ENCODE measurements at places on chromosomes 6 and 20.

DNA sequence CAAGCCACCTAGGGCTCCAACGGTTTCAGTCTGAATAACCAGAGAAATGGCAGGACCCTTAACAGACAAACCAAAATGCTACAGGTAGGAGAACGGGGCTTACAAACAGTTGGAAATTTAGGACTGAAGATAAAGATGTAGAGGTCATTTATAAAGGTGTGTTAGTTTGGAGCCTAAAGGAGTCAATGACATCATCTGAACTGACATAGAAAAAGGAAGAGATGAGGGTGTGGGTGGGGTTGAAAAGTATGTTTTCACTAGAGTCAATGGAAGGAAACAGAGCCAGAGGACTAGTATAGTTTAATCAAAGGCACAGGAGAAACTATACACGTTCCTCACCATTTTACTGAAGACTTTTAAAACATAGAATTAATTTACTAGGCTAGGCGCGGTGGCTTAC is 71.0 kb upstream of the FOXO3 start:
- DNase-seq, result no peak

DNA sequence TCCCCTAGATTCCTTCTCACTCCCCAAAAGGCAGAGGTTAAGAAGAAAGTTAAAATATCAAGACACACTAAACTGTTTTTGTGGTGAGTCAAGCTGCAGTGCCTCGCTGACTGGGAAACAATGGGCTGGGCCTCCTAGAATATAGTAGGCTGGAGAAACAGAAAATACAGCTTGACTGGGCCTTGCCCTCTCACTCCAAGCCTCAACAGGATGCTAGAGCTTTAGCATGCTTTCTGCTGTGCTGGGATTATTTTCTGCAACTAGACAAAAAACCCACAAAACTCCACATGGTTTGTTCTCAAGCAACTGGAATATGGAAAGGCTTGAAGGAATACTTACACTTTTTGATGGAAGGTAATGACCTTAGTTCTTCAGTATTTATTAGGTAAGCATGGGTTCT is 27.9 kb downstream of the FOXO3 start:
- DNase-seq, result no peak

DNA sequence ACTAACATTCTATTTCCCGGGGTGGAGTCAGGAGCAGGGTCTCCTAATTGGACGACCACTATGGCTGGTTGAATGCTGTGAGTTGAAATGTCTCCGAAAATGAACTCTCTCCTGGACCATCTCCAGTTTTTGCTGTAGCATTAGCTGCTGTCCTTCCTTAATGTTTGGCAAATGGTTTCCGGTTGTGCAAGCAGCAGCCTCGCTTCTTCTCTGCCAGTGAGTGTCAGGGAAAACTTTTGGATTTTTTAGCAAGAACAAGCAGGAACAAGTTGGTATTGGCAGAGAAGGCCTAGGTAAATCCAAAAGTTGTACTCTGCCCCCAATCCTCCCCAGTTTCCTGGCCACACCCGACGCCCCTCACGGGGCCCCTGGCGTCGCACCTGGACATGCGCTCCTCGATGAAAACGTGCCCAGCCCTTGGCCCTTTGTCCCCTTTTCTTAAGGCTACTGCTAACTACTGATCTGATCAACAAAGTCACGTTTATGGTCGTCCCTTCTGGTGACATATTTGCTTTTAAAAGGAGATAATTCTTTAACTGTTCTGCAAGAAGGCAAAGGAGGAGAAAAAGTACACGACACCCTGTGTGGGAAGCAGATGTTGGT is 103.2 kb downstream of the ARMC2 start:
- no peak for DNase-seq

DNA sequence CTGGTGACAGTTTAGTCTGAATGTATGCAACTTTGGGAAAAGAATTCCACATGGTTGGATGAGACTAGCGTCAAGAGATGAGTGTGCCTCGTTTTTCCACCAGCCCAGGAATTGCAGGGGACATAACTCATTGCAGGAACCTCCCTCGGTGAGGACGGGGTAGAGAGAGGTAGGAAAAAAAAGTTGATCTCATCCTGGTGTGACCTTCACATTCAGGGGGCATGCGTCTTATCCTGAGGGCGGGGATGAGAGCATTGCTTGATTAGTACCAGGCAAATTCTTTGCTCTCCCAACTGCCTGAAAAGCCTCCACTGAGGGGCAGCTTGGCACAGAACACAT is 11.8 kb downstream of the TLDC2 start:
- no peak for DNase-seq

GRCh38 chr6:44561832-44562665 is 174.5 kb downstream of the CDC5L start:
- DNase-seq, result no peak

DNA sequence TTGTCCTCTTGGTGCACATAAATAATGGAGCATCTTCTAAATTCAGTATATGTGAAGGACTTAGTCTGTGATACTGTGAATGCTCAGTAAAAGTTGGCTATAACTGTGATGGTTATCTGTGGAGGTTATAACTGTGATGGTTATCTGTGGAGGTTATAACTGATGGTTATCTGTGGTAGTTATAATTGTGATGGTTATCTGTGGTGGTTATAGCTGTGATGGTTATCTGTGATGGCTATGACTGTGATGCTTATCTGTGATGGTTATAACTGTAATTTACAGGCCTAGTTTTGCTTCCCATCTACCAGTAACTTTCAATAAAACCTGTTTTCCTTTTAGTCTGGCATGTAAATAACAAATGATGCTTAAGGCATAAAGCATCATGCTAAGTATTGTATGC is 16.5 kb downstream of the PTK7 start:
- no peak for DNase-seq

- no peak for DNase-seq
Observed at GRCh38 chr6:27295301-27296079, 16.6 kb downstream of the POM121L2 start.

DNA sequence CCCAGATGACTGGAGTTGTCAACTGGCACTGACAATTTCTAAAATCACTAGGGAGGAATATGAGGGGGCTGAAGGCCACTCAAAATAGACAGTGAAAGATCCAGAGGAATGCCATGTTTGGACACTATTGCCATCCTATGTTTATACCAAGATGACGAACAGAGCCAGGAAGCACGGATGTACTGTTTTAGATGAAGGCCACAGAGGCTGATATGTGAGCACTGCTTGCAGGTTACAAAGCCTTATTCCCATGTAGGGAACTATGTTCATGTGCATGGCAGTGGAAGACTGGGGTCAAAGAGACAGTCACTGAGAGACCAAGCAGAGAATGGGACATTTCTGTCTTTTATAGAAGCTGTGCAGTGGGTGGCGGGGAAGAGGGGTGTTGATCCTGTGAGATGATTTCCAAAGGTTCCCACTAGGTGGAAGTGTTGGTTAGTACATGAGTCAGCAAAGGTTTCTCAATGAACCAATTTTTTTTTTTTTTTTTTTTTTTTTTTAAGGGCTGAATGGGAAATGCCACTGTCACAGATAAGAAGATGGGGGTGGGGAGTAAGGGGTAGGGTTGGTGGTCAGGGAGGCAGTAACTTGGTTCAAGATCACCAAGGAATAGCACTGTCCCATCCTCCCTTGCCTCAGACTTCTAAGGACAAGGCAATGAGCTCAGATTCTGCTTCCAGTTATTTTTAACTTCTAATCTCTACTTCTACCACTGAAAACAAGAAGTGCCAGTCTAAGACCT is 46.7 kb upstream of the MOCS1 start:
- no peak for DNase-seq

- no peak for DNase-seq
Observed at GRCh38 chr6:52262620-52263344, 18.5 kb upstream of the IL17F start.

- no peak for DNase-seq
Observed at GRCh38 chr6:37862992-37863391, 43.5 kb downstream of the ZFAND3 start.

DNA sequence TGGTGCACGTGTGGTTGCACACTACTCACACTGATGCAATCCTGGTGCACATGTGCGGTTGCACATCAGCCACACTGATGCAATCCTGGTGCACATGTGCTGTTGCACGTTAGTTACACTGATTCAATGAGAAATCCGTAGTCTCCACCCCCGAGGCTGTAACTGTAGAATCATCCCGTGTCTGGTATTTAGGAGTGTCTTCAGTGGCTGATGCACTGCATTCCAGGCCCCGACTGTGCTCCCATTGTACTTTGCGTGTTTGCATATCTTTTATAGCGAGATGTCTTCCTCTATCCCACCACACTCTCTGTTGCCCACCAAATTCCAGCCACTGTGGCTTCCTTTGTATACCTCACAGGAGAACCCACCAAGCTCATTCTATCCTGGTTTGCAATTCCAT is 87.8 kb upstream of the MTHFD1L start:
- no peak for DNase-seq

GRCh38 chr6:45667300-45667699 is 289.6 kb upstream of the SUPT3H start:
- no peak for DNase-seq

DNA sequence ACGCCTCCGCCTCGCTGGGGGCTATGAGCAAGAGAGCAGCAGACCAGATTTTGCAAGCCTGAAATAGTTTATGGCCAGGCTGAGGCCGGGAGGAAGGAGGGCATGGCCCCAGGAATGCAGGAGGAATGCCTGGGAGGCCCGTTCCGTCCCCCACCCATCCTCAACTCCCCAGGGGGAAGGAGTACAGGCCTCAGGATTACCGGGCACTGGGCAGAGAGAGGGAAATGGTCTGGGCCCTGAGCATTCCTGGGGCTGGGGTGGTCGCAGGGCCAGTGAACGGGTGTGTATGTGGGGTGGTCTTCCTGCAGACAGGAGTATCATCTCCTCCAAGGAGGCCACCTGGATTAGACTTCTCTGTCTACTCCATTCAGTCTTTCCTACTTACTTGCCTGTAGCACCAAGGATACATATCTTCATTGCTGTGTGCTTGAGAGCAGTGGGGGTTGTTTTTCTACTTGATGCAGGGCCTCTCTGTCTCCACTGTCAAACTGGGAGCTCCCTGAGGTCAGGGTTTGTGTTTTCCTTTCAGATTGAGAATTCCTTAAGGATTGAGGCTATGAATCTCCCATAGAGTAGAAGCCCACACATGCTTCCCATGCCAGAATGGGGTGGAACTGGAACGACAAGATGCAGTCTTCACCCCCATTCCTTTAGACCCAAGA is 81.3 kb downstream of the VEGFA start:
- no peak for DNase-seq

- no peak for DNase-seq
Observed at GRCh38 chr6:52925919-52926792, 16.7 kb upstream of the GSTA3 start.

DNA sequence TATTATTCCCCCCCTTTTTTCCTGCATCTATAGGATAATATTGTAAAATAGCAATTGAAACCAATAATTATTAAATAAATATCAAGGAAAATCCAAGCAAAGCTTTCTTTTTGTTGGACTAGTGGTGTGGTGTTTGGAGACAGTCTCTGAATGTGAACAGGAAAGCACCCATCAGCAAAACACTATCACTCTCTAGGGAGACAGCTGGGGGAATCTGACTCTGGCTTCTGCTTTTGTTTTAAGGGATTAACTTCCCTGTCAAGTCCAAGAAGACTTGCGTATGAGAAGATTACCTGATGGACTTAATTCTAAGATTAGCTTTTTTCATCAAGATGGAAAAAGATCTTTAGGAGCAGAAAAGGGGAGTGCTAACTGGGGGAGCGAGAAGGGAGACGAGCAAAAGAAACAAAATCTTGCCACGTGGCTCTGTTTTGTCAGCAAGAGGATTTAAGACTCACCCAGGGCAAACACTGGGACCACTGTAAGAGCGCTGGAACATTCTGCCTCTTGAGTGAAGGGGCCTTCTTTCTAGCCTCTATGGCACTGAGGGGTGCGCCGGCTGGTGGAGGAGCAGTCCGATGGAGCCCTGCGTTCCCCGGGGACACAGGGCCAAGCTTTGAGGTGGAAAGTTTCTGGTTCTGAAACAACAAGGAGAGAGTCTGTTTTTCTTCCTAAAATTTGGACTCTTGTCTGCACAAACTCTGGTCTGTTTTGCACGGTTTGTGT is 570 bp downstream of the TULP4 start:
- DNase-seq, result no peak

DNA sequence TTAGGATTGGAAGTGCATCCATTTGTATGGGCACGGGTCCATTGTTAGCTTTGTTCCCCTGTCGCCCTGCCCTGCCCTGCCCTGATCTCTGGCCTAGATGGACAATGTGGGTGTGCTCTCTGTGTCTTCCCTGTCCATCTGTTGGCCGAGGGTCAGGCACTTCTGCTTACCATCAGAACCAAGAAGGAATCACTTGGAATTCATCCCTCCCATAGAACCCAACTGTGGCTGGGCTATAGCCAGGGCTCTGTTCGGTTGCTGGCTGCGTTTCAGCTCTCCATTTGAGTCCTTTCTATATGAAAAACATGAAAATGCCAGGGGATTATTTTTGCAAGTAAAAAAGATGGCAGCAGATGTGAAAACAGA is 26.6 kb upstream of the TULP4 start:
- DNase-seq, result no peak

DNA sequence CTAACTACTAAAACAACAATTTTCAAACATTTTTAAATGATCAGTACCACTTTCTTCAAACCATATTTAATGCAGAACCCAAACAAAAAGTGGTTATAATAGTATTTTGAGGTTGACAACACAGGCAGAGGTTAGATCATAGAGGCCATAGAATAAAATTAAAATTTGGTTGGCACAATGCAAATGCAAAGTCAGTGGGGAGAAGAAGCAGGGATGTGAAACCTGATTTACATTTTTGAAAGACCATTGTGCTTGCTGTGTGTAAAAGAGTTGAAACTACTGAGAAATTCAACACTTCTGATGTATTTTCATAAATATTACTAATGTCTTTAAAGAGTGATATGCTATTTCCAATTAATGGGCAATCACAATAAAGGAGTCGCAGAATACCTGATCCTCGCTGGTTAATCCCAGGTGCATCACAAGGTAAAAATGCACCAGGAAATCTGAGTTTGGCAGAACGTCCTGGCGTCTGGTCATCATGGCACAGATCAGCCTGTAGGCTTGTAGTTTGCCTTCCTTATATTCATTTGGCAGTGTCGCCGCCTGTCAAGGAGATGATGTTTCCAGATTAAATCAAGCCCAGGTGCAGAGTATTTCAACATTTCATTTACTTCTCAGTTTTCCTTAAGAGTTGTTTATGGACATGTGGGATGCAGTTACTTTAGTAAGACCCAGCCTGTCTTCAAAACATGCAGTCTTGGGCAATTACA is 141.2 kb downstream of the RALGAPA2 start:
- no peak for DNase-seq

DNA sequence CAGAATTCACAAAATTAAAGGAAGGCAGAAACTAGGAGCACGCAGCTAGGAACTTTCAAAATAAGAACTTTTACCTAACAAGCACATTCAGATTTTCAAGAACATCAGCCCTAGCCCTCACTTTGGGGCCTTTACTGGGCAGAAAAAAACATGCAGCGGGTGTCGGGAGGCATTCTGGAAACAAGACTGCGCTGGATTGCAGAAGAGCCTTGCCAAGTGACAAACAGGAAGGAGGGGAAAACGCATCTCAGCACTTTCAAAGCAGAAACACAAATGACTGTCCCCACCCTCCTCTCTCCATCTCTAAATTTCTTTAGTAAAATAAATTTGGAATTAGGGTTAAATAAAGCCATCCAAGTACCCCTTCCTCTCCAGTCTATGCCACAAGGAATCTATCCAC is 74.6 kb upstream of the RREB1 start:
- DNase-seq, result no peak
